T47D (cell line): ENCODE measurements at places on chromosomes 16 and 17.

DNA sequence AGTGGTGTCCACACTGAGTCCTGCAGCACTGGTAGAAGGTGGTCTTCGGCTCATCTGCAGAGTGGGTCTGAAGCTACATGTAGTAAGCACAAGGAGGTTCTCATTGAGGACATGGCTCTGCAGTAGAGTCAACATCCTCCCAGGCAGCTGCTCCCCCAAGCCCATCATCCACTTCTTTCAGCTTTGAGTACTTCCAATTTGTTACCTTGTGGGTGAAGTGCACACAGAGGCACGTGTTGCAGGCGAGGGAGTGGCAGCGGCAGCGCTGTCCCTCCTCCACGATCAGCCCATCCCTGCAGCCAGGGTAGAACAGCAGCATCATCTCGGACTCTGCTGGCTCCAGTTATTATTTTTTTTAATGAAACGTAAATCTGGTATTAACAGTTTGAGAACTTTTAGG is 1.8 kb upstream of the SSTR2 start:
- no peak for DNase-seq

DNA sequence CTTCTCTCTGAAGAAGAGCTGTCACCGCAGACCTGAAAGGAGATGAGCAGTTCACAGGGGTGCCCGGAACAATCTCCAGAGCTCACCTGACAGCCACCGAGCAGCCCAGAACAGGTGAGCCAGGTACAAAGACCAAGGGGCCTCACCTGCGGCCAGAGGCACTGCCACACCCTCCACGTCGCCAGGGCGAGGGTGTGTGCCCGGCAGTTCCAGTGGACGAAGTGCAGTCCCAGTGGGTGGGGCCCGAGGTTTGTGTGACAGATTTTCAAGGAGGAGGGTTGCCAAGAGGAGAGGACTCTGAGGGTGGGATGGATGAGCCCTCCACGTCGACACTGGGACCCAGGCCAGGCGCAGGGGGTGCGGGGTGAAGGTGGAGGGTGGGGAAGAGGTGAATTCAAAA is 61.7 kb downstream of the SMPD3 start:
- no peak for DNase-seq

DNA sequence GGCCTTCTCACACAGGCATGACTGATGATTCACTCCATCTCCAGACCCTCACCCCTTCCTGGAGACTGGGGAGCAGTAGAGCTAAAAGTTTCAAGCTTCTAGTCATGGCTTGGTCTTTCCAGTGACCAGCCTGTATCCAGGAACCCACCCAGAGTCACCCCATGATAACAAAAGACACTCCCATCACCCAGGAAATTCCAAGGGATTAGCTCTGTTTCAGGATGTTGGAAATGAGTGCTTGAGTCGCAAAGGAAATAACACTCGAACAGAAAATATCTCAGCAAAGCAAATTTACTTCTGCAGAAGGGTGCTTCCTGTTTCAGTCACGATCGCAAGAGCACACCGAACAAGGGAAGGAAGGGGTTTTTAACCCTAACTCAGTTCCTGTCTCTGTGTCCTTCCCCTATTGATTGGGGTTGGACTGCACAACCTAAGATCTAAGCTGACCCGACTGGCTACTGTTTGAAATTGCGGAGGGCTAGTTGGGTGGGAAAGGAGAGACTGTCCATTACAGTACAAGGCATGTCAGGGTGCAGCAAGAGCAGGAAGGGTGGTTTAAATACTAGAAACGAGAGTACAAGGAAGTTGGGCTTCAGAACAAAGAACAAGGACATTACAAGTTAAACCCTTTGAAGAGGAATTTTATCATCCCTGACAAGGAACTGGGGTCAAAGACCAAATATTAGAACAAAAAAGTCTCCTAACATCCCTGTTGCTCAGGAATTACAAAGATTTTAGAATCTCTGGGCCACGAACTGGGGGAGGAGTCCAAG is 224.4 kb upstream of the CACNG5 start:
- no peak for DNase-seq

DNA sequence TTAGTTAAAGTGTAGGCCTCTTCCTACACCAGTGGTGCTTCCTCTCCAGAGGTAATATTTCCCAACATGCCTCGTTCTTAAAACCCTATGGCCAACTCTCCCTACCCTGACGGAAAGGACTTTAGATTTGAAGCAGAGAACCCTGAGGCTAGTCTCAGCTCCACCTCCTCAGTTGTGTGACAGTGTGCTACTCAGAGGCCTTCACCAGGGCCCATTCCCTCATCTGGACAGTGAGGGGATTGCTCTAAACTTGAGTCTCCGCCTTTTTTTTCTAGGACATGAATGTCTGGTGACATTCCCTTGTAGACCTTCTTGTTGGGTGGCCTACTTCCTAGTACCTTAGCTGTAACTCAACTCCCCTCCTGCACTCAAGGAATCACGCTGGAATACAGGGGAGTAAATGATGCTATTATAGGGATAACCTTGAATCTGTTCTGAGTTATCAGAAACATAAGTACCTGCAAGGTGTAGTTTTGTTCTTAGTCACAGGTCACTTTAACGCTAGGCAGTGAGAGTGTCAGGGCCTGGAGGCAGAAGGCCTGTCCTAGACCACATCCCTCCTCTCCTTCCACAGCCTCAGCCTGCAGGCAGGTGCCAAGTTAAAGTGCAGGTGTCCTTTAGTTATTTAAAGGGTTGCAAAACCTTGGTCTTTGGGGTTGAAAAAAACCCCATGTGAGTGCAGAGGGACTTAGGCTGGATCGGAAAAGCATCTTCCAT is 26.9 kb downstream of the LDHD start:
- DNase-seq, result no peak
